GM12892 (cell line): ENCODE measurements at places on chromosomes 6 and 20.

GRCh38 chr6:101266063-101266462 is 127.4 kb upstream of the GRIK2 start:
- no peak for DNase-seq

- DNase-seq: no peak
These were observed 108.4 kb upstream of the SIM1 start for GRCh38 chr6:100573166-100573565.

- DNase-seq: no peak
These were observed 15.4 kb downstream of the ETV7 start for GRCh38 chr6:36372088-36372487.

DNA sequence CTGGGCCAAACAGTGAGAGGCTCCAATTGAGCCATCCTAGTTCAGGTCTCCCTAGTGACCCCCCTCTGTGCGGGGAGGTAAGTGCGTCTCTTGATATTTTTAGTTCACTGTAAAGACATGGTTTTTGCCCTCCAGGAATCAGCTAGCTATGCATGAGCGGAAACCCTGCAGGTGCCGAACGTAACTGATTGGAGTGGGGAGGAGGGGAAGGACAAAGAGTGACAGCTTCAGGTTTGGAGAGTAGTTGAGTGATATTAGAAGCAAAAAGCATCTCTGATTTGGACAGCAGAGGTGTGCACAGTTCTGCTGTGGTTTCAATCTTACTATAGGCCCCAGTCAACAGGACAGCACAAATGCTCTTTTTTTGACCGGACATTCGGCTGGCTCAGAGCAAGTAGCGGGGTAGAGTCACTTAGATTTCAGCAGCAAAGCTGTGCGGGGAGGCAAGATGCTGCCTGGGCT is 31.8 kb downstream of the TBC1D7 start:
- no peak for DNase-seq

GRCh38 chr20:43824309-43825050 is 90.2 kb upstream of the TOX2 start:
- no peak for DNase-seq

DNA sequence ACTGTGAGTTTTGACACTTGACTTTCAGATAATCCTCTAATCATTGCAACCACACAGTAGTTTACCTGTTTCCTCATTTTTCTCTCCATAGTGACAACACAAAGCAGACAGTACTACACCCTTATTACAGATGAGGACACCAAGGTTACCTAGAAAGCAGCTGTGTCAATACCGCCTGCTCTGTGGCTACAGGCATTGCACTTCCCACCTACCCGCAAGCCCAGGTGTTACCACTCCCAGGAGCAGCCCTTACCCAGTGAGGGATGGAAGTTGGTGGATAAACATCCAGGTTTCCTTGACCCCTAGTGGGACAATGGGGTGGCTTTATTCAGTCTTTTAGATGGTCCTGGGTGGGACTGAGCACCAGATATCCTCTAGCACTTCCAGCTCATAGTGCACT is 503.6 kb downstream of the PTPRT start:
- no peak for DNase-seq

GRCh38 chr6:33377171-33377570 is 14.5 kb upstream of the KIFC1 start:
- no peak for DNase-seq

GRCh38 chr6:136764517-136764993 is 27.7 kb downstream of the MAP3K5 start:
- no peak for DNase-seq

- DNase-seq: peak; percentile 44
These were observed 41.7 kb downstream of the MOCS1 start for GRCh38 chr6:39892490-39893129.

GRCh38 chr6:168160506-168161370 is 81.7 kb upstream of the FRMD1 start:
- DNase-seq: no peak

DNA sequence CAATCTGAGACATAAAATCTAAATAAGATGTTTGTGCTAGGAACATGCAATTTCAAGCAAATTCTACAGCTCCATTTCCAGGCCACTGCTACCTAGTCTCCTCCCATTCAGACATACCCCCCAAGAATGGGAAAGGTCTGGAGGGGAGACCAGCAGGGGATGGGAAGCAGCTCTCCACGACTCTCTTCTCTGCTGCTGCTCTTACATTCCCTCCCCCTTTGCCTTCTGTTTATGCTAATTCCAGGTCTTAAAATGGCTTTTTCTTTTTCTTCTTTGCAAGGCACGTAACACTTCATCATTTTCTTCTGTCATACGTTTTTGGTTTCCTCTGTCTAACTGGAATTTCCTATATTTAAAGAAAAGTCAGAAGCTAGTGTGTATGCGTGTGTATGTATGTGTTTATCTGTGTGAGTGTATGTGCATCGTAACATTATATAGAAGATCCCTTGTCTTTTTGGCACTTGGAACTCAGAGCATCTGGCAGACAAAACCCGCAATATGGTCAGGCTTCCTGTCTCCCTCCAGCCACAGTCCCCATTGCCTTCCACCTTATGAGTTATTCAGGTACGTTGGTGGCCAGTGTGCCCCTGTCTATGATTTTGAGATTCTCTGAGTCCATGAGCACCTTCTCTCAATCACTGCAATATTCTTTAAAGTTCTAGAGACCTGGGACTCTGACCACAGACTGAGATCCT is 493.7 kb downstream of the BTBD3 start:
- no peak for DNase-seq

DNA sequence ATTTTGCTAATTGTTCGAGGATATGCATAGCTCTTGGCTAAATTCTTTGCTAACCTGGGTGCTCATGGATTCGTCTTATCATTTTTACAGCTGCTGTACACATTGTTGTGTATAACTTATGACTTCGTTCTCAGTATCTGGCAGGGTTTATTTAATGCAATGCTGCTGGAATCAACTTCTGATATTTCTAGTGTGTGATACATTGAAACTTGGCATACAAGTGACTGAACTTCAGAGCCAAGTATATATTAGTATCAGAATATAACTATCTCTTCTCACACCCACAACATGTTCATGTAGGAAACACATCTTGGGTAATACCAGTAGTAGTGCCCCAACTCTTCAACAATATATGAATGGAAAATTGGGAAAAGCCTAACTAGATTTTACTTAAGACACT is 764.2 kb downstream of the TENT5A start:
- DNase-seq: no peak

GRCh38 chr6:29680416-29680815 is 536 bp downstream of the ZFP57 start:
- DNase-seq: no peak

DNA sequence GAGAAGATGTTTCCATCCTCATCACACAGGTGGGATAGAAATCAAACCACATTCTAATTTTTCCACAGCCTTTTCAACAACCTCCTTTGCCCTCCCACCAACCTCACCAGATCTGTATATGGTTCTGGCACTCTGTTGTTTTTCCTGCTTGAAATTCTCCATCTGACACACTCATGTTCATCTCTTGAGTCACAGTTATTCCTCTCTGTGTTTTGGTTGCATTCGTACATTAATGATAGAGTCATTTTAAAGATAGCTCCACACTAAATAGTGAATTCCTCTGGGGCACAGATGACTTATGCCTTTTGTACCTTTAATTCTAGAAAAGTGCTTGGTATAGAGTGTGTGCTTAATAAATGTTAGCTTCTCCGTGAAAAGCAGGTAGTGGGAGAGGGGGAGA is 1.4 kb upstream of the GCLC start:
- no peak for DNase-seq

- no peak for DNase-seq
These were observed 267.6 kb downstream of the PRKN start for GRCh38 chr6:162459985-162460384.

- no peak for DNase-seq
These were observed 336.2 kb downstream of the CDKAL1 start for GRCh38 chr6:20870493-20870892.

GRCh38 chr6:157226761-157227160 is 96.6 kb downstream of the TMEM242 start:
- DNase-seq: no peak

DNA sequence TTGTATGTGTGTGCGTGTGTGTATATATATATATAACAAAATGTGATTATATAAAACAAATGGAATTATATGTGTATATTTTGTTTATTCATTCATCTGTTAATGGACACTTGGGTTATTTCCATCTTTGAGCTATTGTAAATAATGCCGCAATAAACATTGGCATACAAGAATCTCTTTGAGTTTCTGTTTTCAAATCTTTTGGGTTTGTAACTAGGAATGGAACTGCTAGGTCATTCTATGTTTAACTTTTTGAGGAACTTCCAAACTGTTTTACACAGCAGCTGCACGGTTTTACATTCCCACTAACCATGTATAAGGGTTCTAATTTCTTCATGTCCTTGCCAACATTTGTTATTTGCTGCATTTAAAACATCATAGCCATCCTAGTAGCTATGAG is 39.9 kb upstream of the TGM2 start:
- DNase-seq: no peak

DNA sequence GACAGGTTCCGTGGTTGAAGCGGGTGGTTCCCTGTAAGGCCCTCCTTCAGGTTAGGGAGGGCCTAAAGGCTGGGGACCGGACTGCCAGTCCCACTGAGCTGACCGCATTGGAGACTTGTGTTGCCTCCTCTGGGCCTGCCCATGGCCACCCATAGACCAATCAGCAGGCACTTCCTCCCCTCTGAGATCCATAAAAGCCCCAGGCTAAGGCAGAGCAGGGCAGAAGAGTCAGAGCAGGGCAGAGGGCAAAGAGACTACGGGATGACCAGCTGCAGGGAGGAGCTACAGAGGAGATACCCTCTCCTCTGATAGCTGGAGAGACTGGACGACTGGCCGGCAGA is 537.4 kb downstream of the TENT5A start:
- no peak for DNase-seq

DNA sequence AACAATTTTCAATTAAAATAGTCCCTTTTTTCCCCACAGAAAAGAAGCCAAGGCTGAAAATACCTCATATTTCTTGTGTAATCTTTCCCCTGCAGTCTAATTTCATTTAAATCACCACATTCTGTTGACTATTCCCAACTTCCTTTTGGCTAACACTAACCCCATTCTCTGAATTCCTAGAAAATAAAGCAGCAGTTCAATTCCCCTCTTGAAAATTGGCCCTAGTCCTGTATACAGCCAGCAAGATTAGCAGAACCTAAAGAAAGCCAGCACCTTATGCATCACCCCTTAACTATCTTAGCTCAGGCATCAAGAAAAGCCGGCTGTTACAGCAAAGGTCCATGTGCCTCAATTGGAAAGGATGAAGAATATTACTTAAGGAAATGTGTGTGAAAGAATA is 69.7 kb downstream of the MDN1 start:
- no peak for DNase-seq

DNA sequence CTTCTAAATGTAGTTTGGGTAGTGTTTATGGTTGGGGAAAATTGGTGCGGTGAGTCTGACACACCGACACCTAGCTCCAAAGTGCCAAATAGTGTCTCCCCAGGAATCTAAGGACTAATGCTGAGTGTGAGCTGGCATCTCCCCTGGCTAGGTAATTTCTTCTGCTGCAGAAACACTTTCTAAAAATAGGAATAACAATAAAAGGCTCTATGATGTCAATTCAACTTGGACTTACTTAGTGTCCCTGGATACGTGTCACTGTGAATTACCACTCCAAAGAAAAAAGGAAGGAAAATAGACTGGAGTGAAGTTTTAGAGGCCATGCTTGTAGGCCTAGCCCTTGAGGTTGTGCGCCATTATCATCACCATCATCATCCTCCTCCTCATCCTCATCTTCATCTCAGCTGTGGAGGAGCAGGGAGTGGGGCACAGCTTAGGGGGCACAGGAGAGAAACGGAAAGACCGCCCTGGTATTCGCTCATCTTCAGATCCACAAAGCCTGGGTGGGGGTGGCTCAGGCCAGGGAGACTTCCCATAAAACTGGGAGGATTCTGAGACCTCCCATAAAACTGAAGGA is 89.6 kb downstream of the TBC1D7 start:
- no peak for DNase-seq

- DNase-seq: no peak
These were observed 31.7 kb upstream of the GNRH2 start for GRCh38 chr20:3011752-3012151.

DNA sequence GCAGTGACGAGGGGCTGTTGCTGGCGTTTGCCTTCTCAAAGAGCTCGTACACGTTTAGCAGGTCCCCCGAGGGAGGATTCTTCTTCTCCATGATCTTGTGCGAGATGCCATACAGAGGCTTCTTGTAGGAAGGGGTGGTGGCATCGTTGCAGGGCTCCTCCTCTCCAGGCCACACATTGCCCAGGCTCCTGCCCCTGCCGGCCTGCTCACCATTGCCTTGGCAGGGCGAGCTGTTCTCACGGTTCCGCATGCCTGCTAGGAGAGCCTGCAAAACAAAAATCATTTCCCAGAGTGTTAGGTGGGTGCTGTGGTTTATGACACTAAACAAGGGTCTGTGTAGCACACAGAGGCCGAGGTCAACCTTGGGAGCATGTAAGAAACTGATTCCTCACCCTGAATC is 42.7 kb downstream of the MTRES1 start:
- DNase-seq: no peak

DNA sequence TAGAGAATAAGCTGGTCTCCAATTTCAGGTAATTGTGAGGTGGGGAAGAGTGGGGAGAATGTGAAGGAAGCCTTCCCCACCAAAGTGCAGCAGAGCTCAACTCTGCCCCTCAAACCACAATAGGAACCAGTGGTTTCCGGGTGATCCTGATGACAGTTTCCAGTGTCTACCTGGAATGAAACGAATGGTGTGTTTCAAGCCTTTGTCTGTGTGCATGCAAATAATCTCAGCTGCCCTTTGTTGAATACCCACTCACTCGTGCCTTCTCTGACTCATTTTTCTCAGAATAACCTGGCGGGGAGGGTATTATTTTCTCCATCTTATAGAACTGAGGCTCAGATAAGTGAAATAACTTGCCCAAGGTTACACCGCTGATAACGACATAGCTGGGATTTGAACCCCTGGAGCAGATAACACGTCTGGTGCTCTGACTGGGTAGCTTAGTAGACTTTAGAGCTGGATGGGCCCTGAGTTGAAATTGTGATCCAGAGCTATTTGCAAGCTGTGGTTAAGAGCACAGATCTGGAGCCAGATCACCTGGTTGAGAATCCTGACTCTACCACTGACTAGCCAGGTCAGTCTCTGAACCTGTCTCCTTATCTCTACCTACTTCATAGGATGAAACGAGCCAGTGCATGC is 85.1 kb downstream of the EYA2 start:
- no peak for DNase-seq

GRCh38 chr6:112180095-112180820 is 74.1 kb downstream of the LAMA4 start:
- peak; percentile 9 for DNase-seq

GRCh38 chr6:53960311-53960710 is 150.9 kb upstream of the MLIP start:
- DNase-seq: no peak

DNA sequence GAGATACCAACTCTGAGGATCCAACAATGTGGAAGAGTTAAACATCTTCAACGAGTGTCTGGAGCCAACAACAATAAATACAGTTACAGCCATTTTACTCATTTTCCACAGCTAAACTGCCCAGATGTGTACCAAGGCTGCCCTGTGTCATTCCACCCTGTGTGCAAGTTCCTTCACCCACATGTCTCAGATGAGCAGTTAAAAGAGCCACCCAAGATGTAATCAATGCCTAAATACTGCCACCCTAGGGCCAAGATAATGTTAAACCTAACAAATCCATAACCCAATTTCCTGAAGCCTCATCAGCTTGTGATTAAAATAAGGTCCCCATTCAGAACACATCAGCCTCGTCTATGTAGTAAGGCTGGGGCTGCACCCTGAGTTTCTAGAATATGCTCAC is 59.9 kb downstream of the GMDS start:
- no peak for DNase-seq

- no peak for DNase-seq
These were observed 63.3 kb downstream of the AIG1 start for GRCh38 chr6:143123941-143124340.

GRCh38 chr6:45504947-45505346 is 127.2 kb upstream of the SUPT3H start:
- no peak for DNase-seq
